ENCODE measurements at places on chromosomes 5 and 9. TPM values are rescaled to one million over a fixed set of nuclear protein-coding genes. Genes with fewer than 3 reads are reported as not detected.

DNA sequence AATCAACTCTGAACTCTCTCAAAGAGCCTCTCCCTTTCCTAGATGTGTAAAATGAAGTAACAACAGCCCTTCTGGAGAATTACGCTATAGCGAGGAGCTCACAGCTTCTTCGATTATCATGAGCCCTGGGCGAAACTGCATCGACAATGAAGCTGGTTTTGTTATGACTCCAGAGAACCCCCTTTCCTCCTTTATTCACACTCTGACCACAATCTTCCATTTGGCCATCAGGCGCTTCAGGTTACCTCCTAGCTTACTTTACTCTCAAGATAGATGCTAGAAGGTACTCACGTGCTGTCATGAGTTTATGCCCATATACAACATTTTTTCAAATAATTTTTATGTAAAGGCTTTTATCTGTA lies 362.7 kb upstream of the RFX3 start:
- peaks cover 2% of the 10 kb centered on the region for H3K27me3 ChIP-seq
- H3K36me3 ChIP-seq: no peaks in the 10 kb centered on the region
- H3K27ac ChIP-seq: no peak overlapping the region
- peaks cover 26% of the 10 kb centered on the region for H3K4me1 ChIP-seq
- no peak overlapping the region for H3K4me3 ChIP-seq

DNA sequence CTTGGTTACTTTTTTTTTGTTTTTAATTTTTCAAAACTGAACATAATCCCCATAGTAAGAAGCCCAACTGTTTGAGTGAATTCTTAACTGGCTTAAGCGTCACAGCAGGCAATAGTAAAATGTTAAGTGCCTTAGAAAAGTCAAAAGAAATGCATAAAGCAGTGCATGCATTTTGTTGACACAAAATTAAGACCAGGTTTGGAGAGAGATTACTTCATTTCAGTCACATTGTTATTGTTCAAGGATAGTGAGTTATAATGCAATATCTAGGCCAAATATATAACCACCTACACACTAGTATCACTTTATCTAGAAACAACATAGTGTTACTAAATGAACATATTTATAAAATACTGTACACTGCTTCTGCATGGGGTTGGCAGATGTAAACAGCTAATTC lies 116.9 kb upstream of the KLF9 start:
- H3K36me3 ChIP-seq: no peaks in the 10 kb centered on the region
- no peak overlapping the region for H3K4me3 ChIP-seq
- H3K4me1 ChIP-seq: no peaks in the 10 kb centered on the region
- no peak overlapping the region for H3K27ac ChIP-seq

- DNase-seq: no peak
- no peak overlapping the region for H3K27ac ChIP-seq
- no peaks in the 10 kb centered on the region for H3K4me1 ChIP-seq
- H3K27me3 ChIP-seq: peaks cover 2% of the 10 kb centered on the region
- no peaks in the 10 kb centered on the region for H3K36me3 ChIP-seq
Observed at GRCh38 chr9:11374926-11375325, 762.1 kb upstream of the PTPRD start.

- no peak overlapping the region for H3K27ac ChIP-seq
- H3K27me3 ChIP-seq: no peaks in the 10 kb centered on the region
- no peak overlapping the region for H3K4me3 ChIP-seq
- H3K4me1 ChIP-seq: peaks cover 28% of the 10 kb centered on the region
- no peak for DNase-seq
- H3K36me3 ChIP-seq: no peaks in the 10 kb centered on the region
Observed at GRCh38 chr5:167665841-167666375, 625.5 kb upstream of the WWC1 start.

- H3K27me3 ChIP-seq: peaks cover 5% of the 10 kb centered on the region
- no peaks in the 10 kb centered on the region for H3K36me3 ChIP-seq
- H3K27ac ChIP-seq: no peak overlapping the region
- no peak for DNase-seq
Observed at GRCh38 chr5:157559301-157559700, 16.3 kb downstream of the ADAM19 start.

ADGRD2 gene
- total RNA-seq: not detected

SMARCA2 gene
- total RNA-seq: 14.5 TPM
